ENCODE measurements at places on chromosomes 11 and 22. TPM values are rescaled to one million over a fixed set of nuclear protein-coding genes. Genes with fewer than 3 reads are reported as not detected.

Gene ACCS
- 3.6 TPM for polyA plus RNA-seq

Gene LRRC75B
- 17.6 TPM for polyA plus RNA-seq

DNA sequence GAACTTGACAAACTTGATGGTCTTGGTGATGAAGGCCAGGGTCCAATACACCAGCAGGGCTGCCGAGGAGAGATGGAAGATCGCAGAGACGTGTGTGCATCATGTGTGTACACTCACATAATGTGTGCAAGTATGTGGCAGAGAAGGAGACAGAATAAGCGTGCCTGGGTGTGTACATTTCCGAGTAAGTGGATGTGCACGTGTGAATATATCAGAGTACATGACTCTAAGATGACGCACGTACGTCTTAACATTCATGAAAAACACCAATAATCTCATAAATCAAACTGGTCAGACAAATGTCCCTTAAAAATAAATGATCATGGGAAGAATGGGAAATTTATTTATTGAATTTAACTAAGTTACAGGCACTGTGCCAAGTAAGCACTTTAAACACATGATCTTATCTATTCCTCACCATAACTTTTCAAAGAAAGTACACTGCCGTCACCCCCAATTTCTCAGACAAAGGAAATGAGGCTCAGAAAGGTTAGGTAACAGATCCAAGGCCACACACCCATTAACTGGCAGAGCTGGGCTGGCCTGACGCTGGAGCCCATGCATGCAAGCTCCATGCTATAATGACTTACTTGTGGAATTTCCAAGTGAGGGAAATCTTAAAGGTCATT lies 13.0 kb downstream of the ABCC8 start:
- no peak for DNase-seq

- DNase-seq: no peak
Measured at GRCh38 chr22:17319546-17319945, 49.7 kb upstream of the CECR2 start.

Gene C1QTNF4
- polyA plus RNA-seq: 5.2 TPM

Gene PNPLA5
- 2.3 TPM for polyA plus RNA-seq

Data from GM23338 (cell line).